Amniotic epithelial cell (primary cell): ENCODE measurements at places on chromosomes 12 and 14.

GRCh38 chr14:71591929-71592328 is 340.3 kb upstream of the RGS6 start:
- DNase-seq = peak; percentile 90

GRCh38 chr14:94917041-94917600 is 147.2 kb upstream of the GSC start:
- DNase-seq = no peak

DNA sequence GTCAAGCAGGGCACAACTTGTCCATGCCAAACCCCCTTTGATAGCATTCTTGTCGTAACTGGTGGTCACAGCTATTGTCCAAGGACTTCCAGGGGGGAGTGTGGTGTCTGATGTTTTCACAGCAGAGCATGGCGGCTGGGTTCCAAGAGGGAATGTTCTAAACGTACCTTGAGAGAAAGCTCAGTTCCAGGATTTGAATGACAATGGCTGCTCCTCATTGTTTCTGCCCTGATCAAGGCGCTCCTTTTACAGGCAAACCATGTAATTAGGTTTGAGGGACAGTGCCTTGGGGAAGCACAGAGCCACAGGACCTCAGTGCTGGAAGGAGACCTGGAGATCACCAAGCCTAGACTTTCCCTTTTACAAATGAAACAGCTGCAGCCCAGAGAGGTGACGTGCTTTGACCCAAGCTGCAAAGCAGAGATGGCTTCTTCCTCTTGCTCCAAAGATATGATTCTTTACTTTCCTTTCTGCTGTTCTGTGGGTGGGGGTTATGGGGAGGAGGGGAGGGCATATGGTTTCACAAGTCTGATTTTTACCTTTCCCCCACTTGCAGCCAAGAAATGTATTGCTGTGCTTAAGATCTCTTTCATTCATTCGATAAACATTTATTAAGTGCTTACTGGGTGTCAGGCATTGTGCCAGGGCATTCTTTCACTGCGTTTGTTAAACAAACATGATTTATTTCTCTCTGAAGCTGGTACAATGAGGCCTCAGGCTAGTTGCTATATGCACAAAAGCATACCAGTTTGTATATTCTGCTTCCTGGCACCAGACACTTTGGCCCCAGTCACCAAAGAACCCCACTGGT is 172.8 kb downstream of the KTN1 start:
- DNase-seq = peak; percentile 95

GRCh38 chr14:21103710-21104447 is 3.0 kb downstream of the TMEM253 start:
- peak; percentile 95 for DNase-seq

DNA sequence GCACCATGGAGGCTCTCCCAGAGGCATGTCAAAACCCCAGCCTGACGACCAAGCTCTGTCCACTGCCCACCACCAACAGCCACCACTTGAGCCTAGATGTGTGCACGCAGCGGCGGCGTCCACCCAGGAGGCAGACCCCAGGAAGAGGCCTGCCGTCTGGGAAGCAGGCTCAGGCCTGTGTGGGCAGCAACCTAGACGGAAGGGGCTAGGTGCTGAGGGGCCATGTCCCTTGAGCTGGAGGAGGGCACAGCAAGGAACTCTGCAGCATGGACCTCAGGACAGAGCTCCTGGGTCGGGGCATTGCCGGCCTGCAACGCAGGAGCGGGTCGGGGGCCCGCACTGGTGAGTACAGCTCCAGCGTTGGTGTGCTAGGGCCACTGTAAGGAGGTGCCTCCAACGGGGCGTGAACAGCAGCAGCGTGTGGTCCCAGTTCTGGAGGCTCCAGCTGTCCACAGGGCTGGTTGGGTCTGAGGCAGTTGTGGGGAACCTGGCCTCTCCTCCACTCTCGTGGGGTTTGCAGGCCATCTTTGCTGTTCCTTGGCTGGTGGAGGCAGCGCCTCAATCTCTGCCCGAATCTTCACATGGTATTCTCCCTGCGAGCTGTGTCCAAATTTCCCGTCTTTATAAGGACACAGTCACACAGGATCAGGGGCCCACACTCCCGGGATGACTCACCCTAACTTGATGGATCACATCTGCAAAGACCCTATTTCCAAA is 20.5 kb downstream of the ZBTB42 start:
- no peak for DNase-seq

DNA sequence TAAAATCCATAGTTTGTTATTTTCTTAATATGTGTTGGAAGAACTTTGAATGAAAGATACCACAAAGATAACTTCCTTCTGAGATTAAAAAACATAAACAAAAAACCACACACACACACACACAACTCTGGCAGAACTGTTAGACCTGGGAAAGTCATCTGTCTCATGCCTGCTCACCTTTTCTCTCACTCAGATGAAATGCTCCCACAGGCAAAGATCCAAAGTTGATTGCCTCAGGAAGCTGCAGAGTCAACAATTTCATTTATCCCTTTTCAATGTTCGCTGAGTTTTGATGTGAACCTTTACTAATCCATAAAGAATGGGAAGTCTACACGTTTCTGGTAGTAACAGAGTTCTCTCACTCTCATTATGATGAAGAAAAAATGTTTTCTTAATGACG is 112.0 kb downstream of the DENND5B start:
- peak; percentile 19 for DNase-seq

DNA sequence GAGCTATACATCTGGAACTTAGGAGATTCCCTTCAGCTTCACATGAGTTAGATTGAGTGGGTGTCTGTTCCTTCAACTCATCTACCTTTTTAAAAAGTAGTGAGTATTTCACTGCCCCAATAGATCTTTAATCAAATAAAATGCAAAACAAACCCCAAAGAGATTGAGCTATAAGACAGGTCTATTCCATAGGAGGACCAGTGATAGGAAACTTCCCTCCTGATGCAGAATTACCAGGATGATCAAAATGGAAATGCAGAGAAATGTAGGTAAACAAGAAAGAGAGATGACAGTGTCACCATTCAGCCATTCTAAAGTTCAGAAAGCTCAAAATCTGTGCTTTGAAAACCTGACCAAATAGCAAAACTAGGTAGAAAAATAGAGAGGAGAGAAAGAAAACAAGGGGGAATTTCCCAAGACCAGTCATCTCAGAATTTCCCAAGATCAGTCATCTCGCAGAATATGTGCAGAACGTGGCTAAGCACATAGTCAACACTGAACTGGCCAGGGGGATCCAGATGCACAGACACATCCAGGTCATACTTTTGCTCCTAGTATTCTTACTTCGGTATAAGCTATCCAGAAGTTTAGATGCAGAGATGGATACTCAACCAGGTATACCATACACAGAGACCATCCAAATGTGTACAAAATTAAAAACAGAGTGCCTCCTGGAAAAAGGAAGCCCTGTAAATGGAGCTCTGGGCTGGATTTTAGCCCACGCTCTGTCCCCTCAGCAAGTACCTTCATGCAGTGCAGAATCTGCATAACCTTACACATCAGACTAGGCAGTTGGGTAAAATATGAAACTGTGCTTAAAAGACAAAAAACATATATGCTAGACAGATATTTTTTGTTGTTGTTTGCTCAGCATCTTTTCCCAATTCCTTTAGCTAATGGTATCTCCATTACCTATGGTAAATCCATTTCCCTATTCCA is 27.4 kb downstream of the SLC41A2 start:
- peak; percentile 46 for DNase-seq

DNA sequence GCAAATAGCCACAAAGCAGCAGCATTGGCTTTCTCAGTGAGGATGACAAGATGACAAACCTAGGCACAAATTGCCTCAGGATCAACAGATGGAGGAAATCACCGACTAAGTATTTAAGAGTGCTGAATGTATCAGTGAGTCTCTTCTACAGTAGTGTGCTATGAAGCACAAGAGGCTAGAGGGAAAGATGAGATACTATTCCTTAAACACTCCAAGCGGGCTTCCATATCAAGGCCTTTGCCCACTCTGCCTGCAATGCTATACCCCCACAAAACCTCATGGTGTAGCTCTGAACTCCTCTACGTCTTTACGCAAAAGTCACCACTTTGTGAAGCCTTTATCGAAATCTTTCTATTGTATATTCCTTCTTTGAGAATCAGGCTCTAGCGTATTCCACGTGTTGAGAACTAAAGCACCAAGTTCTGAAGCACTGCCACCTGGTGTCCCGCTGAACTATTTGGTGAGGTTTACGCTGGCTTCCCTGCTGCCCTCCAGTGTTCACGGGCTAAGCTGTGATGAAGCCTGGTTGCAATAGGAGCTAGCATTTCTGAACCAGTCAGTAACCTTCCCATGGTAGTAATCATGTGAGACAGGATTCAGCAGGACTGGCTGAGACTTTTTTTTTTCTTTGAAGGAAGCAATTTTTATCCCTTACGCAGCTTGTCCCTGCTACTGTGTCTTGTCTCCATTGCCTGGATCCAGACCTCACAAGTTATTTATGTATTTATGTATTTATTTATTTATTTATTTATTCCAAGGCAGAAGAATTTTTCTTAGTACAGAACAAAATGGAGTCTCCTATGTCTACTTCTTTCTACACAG is 426.5 kb upstream of the OR4E1 start:
- peak; percentile 79 for DNase-seq

DNA sequence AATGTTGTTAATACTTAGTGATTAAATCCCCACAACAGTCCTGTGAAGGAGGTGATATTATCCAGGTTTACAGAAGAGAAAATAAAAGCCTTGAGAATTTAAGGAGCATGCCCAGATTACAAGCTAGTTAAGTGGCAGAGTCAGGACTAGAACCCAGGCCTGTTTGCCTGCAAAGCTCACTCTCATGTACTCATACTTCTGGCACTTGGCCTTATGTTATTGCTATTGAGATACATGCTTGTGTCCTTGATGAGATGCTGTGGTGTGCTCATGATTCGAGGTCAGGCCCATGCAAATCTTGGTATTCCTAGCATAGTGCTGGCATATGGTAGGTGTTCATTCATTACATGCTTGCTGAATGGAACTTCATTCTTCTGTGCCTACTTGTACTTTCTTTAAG is 7.6 kb upstream of the EID3 start:
- peak; percentile 37 for DNase-seq

- DNase-seq = no peak
These were observed 340.4 kb upstream of the FBXO33 start for GRCh38 chr14:39772627-39773026.

- DNase-seq = no peak
These were observed 156.8 kb downstream of the PHETA1 start for GRCh38 chr12:111211910-111212757.

GRCh38 chr12:43111608-43112007 is 440.4 kb downstream of the ADAMTS20 start:
- peak; percentile 61 for DNase-seq

- no peak for DNase-seq
These were observed 2.8 kb downstream of the ZNF219 start for GRCh38 chr14:21095430-21096205.

DNA sequence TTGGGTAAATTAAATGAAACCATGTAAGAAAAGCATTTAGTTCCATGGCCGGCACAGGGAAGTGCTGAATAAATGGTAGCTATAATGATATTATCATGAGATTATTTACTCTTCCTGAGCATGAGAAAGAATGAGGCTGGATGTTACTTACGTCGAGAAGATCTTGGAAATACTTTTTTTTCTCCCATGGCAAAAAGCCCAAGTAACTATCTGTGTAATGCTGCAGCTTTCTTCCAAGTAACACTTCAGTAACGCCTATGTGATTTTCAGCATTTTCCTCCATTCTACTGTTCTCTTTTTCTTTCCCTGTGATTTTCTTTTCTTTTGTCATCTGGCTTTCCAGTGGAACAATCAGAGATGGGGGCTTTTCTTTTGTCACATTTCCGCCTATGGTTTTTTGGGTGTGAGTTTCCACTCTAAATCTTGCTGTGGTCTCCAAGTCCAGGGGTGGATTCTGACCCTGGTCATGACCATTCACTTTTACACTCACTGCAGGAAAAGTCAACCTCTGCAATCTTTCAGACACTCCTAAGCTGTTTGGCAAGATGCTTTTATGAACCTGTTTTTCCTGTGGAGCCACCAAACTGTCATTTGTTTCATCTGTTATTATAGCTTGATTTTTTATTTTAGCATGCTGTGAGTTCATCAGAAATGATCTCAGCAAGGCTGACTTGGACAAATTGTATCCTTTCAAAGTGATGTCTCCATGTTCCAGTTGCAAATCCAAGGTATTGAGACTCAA is 25.0 kb upstream of the SYCP3 start:
- DNase-seq = no peak

- no peak for DNase-seq
These were observed 795.4 kb downstream of the SLC6A15 start for GRCh38 chr12:84117190-84117589.

GRCh38 chr12:94140556-94140955 is 7.8 kb upstream of the PLXNC1 start:
- peak; percentile 22 for DNase-seq

GRCh38 chr12:69642531-69642930 is 31.8 kb upstream of the LRRC10 start:
- DNase-seq = no peak

GRCh38 chr14:37550511-37550910 is 44.5 kb downstream of the FOXA1 start:
- DNase-seq = peak; percentile 2

- DNase-seq = peak; percentile 98
These were observed 3.0 kb upstream of the METTL17 start for GRCh38 chr14:20986811-20987210.

DNA sequence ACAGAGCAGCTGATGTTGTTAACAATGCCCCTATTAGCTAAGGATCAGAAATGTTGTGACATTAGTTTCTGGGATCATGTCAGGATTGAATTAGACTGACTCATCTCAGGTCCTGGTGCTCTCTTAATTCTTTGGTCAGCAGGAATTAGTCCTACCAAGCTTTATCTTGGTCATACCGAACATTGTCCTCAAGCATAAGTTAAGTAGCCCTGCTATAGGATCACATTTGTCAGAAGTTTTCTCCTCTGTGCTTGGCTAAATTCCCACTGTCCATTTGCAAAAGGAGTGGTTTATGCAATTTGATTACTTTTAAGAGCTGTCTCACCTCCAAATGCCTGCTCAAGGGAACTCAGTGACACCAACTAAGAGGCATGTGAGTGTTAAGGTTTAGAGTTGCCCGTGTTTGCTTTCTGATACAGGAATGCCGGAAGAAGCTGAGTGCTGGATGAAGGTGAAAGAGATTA is 48.4 kb upstream of the IFNG-AS1 start:
- DNase-seq = peak; percentile 80

DNA sequence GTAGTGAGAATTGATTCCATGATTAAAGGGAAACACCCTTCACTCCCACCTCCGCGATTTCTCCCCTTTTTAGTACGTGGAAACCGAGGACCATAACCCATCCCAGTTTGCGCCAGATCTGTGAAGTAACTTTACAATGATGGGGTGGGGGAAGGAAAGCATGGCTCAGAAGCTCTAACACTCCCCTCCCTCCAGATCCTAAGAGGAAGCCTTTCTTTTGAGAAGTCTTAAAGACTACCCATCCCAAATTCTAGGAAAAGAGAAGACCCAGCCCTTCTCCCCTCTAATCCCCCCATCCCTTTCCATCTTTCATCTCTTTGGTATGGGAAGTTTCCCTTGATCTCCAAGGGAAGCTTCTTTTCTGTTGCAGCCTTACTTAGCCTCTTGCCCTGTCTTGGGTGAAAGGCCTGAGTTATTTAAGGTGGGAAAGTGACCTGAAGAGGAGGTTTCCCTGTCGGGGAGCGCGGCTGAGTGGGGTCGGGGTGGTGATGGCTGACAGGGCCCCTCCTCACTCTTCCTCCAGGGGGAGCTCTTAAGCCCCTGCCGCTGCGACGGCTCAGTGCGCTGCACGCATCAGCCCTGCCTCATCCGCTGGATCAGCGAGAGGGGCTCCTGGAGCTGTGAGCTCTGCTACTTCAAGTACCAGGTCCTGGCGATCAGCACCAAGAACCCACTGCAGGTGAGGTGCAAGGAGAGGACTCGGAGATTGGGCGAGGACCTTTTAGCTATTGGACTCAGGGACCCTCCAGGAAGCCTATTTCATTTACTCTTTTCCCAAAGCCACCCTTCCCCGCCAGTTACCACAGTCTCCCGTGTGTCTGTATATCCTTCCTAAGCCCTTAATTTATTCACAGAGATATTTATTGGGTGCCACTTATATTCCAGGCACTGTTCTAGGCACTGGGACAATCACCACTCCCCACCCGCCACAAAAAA is 1.8 kb downstream of the MARCHF9 start:
- peak; percentile 21 for DNase-seq
